Activated B cell treated with CpG ODN at 0.5 μM for 24 hours (primary cell): ENCODE measurements at places on chromosomes 6 and 20. TPM values are rescaled to one million over a fixed set of nuclear protein-coding genes. Genes with fewer than 3 reads are reported as not detected.

POM121L2 gene
- total RNA-seq: not detected in 2 replicates

- DNase-seq: no peak
Observed at GRCh38 chr6:25094726-25095125, 159.0 kb upstream of the RIPOR2 start.

ELOVL2 gene
- total RNA-seq: not detected in 2 replicates

DNA sequence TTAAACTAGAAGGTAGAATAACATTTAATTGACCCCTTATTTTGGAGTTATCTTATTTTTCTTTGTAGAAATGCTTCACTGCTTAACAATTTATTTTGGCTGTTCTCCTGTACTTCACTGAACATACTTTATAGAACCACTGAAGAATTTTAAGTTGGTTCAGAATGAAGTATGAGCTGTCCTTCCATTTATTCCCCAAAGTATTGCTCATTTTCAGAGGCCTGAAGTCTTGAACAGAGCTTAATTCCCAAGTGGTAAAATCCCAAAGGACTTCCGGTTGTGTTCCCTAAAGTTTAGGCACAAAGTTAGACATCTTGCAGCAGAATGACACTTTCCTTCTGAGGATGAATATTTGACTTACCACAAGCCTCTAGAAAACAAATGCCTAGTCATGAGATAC, 233.3 kb downstream of the TINAG start:
- DNase-seq: no peak

C2 gene
- total RNA-seq: 0.78 and 0.95 TPM in 2 replicates

DNA sequence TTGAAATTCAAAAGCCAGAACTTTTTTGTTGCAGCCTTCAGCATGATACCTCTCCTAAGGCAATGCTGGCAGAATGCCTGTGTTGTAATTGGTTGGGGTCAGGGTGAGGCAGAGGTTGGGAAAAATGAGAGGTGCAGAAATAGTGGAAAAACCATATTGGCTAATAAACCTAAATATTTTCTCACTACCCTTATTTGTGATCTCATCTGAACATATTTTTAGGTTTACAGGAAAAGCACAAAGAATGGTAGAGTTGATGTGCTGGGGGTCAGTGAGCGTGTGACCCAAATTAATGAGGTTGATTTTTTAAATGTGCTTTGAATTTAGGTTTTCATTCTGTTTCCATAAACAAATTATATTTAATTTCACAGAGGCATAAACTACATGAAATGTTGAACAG, 437.3 kb downstream of the HDGFL1 start:
- DNase-seq: no peak

- DNase-seq: no peak
Observed at GRCh38 chr20:33740189-33740588, 8.4 kb downstream of the ZNF341 start.

PTGIS gene
- total RNA-seq: not detected in 2 replicates

GJA10 gene
- total RNA-seq: not detected in 2 replicates

DNA sequence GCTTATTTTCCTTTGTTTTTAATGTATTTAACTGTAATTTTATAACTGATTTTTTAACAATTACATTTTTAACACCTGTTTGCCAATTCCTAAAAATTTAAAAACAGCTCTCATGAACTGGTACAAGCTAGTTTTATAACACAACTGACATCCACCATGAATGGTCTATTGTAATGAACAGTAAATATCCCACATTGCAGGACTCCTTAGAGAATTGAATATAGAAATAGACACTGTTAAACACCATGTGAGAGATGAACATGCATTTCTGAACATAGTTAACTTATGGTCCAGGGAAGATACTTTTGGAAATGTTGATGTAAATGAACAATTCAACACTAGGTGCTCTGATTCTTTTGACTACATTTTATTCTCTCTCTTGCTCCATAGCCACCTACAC, 195.1 kb upstream of the GMDS start:
- no peak for DNase-seq

DNA sequence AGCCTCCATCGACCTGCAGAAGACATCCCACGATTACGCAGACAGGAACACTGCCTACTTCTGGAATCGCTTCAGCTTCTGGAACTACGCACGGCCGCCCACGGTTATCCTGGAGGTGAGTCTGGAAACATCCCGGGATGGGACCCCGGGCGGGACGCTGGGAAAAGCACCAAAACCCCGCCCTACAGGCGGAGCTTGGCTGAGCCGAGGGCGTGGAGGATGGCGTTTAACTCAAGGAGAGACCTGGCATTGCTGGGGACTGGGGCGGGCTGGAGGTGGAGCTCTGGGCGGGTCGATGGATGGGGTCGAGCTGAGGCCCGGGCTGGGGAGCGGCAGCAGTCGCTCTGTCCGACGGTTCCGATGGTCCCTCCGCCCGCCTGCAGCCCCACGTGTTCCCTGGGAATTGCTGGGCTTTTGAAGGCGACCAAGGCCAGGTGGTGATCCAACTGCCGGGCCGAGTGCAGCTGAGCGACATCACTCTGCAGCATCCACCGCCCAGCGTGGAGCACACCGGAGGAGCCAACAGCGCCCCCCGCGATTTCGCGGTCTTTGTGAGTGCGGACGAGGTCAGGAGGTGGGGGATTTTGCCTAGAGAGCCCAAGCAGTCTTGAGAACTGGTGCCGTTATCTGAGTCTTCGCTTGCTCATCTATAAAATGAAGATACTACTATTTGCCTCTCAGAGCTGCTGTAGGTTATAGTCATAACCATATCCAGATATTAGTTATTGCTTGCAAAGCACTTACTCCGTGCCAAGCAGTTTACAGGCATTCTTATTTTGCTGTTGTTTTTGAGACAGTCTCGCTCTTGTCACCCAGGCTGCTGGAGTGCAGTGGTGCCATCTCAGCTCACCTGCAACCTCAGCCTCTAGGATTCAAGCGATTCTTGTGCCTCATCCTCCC, 3.8 kb downstream of the SPAG4 start:
- DNase-seq: peak; percentile 74

GRCh38 chr6:126312013-126312665, 27.8 kb upstream of the CENPW start:
- DNase-seq: no peak

GRCh38 chr6:168937054-168937453, 316.6 kb downstream of the THBS2 start:
- DNase-seq: no peak

TBXT gene
- 0.10 and 0.24 TPM in 2 replicates for total RNA-seq

DNA sequence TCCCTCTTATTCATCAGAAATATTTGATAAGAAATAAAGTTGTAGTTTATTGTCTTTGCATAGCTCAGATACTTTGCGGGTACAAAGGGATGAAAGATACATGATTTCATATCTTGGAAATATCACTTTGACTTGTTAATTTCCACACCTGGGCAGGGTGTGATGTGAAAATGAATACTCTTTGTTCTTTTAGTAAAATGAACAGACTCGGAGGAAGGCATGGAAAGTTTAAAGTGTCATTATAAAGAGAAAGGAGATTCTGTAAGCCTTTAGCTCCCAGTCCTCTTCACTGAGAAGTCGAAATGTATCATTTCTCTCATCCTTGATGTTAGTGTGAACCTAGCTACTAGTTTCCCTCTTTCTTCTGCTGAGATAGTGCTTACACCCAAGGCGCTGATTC, 36.7 kb upstream of the AKIRIN2 start:
- no peak for DNase-seq

FOXP4 gene
- total RNA-seq: 37.8 and 40.7 TPM in 2 replicates

MYL9 gene
- total RNA-seq: 5.4 and 8.0 TPM in 2 replicates
